ENCODE measurements at places on chromosomes 12 and 14.
A peak's percentile ranks its signal among the peaks of the same experiment; 100 is the strongest.

- no peak for DNase-seq
- H3K27ac ChIP-seq: no peak overlapping the region
- H3K4me1 ChIP-seq: no peaks in the 10 kb centered on the region
- peaks cover 3% of the 10 kb centered on the region for H3K27me3 ChIP-seq
- H3K4me3 ChIP-seq: no peak overlapping the region
These were observed 250.4 kb downstream of the C12orf75 start for GRCh38 chr12:105580821-105581352.

DNA sequence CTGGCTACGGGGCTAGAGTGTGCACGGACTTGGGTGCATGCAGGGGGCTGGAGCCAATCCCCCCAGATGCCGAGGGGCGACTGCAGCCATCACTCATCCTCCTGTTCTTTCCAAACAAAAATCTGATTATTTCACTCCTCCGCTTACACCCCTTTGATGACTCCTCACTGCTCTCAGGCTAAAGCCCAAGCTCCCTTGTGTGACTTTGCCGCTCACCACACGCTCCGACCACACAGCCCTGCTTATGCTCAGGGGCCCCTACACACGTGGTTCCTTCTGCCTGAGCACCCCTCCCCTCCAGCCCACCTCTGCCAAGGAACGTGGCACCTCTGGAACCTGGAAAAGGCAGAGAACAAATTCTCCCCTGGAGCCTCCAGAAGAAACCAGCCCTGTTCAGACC is 13.7 kb downstream of the CHFR start:
- no peak for DNase-seq
- no peaks in the 10 kb centered on the region for H3K27me3 ChIP-seq
- peaks cover 19% of the 10 kb centered on the region for H3K4me1 ChIP-seq
- H3K4me3 ChIP-seq: peak overlapping the region; percentile 15
- peak overlapping the region; percentile 23 for H3K27ac ChIP-seq
- H3K36me3 ChIP-seq: peaks cover 39% of the 10 kb centered on the region

DNA sequence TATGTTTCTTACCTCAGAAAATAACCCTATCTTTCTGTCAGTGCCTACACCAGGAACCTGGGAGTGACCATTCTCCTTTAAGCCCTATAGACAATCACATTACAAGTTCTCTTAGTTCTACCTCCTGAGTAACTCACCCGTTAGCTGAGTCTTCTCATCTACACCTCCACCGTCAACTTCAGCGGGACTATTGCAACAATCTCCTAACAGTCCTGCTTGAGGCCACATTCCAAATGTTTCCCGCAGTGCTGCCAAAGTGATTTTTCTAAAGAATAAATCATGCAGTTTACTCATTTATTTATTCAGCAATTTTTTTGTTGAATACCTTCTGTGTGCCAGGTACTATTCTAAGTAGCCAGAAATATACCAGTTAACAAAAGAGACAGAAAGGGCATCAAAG is 285.0 kb upstream of the GRIP1 start:
- peaks cover 7% of the 10 kb centered on the region for H3K4me1 ChIP-seq

DNA sequence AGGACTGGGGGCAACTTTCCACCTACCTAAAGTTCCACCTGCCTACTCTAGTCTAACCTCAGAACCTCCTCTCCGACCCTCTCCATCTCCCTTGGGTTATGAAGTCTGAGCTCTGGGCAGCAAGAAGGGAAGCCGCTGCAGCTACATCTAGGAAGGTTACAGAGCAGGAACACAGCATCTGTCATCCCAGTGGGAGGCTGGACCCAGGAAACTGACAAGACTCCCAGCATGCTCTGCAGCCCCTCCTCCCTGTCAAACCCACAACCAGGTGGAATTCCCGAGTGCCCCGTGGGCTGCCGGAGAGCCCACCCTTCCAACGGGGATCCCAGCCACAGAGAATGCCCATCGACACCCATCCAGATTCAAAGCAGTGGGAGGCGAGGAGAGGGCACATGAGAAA is 2.1 kb downstream of the TESC start:
- H3K4me3 ChIP-seq: peak overlapping the region; percentile 88
- H3K36me3 ChIP-seq: peaks cover 4% of the 10 kb centered on the region
- no peak for DNase-seq
- peaks cover 19% of the 10 kb centered on the region for H3K27me3 ChIP-seq
- H3K4me1 ChIP-seq: peaks cover 31% of the 10 kb centered on the region

GRCh38 chr12:56086096-56086495 is 6.1 kb downstream of the ERBB3 start:
- H3K4me1 ChIP-seq: peaks cover 8% of the 10 kb centered on the region
- no peak overlapping the region for H3K4me3 ChIP-seq
- no peak overlapping the region for H3K27ac ChIP-seq
- H3K27me3 ChIP-seq: peaks cover 13% of the 10 kb centered on the region
- no peak for DNase-seq
- H3K36me3 ChIP-seq: no peaks in the 10 kb centered on the region

DNA sequence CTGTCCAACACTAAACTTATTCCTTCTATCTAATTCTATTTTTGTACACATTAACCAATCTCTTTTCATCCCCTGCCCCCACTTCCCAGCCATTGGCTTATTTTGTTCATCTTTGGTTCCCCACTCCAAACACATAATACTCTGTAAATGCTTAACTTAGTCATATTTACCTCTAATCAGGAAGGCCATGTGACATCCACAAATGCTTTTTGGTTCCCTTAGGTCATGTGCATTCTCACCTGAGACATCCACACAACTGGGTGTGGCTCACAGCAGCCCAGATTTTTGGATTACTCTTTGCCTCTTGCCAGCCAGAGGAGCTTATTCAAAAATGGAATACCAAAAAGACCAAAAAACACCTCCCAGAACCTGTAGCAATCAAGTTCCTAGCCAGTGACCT is 28.4 kb downstream of the ARL1 start:
- no peak overlapping the region for H3K4me3 ChIP-seq
- no peaks in the 10 kb centered on the region for H3K27me3 ChIP-seq
- DNase-seq: no peak
- no peak overlapping the region for H3K27ac ChIP-seq

DNA sequence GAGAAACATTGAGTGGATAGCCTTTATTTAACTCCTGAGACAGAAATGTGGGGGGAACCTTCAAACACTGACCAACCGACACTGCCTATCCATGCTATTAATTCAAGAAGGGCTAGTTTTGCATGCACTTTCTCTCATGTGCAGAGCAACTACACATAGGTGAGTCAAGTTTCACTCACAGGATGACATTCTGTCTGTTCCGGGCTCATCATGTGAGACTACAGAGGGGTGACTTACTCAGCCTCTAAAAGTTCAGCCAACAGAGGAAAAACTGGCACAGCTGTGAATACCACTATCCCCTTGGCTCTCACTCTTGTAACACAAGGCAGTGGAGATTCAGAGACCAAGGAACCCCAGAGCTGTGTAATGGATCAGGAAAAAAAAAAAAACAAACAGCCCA is 13.3 kb downstream of the BEST3 start:
- H3K27me3 ChIP-seq: peaks cover 8% of the 10 kb centered on the region
- no peak overlapping the region for H3K27ac ChIP-seq
- no peaks in the 10 kb centered on the region for H3K4me1 ChIP-seq
- no peak overlapping the region for H3K4me3 ChIP-seq
- no peak for DNase-seq
- no peaks in the 10 kb centered on the region for H3K36me3 ChIP-seq

Data from activated T-helper 1 cell treated with anti-CD3 and anti-CD28 coated beads, Interleukin-12 subunit alpha, Interleukin-12 subunit beta, Interleukin-2, Interleukin-4 antibody, amounts not matched to agents 30 ng/mL and 10 ng/mL and 1 ng/mL, durations not matched to agents 14 hours and 24 hours and 36 hours (primary cell).